ENCODE measurements at places on chromosomes 5 and 9.

DNA sequence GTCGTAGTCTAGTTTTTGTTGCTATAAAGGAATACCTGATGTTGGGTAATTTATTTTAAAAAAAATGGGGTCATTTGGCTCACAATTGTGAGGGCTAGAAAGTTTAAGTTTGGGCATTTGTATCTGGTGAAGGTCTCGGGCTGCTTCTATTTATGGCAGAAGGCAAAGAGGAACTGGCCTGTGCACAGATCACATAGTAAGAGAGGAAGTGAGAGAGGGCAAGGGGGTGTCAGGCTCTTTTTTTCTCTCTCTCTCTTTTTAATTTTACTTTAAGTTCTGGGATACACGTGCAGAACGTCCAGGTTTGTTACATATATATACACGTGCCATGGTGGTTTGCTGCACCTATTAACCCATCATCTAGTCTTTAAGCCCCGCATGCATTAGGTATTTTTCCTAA is 453.3 kb downstream of the DIRAS2 start:
- DNase-seq: no peak

DNA sequence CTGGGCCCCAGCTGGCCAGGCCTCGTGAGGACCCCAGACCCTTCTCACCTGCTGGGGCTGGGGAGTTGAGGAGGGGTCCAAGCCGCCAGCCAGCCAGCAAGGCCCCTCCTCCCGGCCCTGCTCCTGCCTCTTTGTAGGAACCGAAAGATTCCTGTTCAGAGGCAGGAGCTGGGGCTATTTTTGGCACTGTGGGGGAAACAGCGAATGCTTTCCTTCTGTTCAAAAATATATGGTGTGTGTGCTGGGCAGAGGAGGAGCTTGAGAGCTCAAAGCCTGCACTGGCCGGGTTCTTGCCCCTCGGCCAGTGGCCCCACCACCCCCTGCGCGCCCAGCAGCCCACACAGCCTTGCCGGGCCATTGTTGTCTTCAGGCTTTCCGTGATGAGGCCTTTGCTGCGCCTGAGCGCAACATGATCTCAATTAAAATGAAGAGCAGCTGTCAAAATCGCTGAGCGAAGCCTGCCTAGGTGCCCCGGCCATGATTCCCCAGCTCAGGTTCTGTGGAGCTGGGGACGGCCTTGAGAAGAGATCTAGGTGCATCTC is 13.4 kb downstream of the NCS1 start:
- no peak for DNase-seq

DNA sequence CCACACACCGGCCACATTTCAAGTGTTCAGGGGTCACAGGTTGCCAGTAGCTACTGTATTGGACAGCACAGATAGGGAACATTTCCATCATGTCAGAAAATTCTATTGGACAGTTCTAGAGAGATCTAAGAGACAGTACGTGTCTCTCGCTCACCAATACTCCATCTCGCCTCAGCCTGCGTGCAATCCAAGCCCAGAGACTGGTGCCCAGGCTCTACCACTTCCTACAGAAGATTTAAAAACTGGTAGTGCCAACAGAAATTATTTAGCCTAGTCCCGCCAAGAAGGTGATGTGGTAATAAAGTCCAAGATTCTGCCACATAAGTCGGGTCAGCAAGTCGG is 390 bp upstream of the SNX2 start:
- DNase-seq: no peak

- DNase-seq: no peak
Observed at GRCh38 chr9:130672466-130672865, 8.1 kb downstream of the PRDM12 start.

DNA sequence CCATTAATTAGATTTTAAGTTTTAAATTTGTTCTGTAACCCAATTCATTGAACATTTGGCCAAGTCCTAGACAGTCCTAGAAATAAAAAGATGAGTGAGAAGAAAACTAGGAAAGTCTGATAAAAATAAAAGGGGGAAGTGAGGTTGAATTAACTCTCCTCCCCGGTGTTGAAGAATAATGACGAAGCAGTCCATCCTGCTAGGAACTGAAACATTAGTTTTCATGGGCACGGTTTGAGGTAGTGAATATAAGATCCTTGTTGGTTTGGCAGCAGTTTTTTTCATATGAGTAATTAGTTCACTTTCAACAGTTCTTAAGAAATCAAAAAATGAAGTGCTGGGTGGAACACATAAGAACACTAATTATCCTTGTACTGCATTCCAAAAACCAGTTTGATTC is 103.1 kb downstream of the MTREX start:
- no peak for DNase-seq

DNA sequence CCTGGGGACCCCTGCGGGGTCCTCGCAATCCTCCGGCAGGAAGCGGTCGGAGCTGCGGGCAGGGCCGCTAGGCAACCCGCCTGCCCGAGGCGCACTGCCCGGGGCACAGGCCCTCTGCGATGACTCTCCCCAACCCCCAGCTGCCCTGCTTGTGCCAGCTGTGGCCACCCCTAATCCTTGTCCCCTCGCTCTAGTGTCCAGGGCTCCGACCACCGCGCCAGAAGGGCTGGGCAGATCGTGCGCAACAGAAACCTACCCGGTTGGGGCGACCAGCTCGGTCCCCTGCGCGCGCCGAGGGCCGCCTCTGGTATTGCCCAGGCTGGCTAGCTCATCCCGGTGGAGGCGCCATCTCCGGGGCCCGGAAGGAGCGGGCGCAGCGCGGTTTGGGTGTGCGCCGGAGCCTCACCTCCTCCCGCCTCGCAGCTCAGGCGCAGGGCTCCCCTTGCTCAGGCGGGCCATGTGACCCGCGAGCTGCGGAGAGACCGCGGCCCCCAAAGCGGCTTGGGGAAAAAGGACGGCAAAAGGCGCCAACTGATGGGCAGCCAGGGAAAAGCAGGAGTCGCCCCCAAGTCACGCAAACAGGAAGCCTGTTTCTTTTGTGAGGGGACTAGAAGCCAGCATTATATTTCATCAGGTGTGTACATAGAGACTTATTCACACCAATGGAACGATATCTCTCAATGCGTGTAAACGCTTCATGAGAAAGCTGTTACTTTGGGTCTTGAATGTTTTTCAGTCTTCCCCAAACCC is 46.8 kb upstream of the RNF20 start:
- DNase-seq: no peak

DNA sequence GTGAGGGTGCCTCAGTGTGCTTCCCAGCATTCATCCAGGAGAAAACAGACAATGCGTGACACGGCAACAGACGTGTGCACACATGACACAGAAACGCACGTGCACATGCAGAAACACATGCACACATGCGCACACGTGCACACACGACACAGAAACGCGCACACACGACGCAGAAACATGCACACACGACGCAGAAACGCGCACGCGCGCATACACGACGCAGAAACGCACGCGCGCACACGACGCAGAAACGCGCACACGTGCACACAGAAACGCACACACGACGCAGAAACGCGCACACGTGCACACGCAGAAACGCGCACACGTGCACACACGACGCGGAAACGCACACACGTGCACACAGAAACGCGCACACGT is 16.5 kb downstream of the TPPP start:
- DNase-seq: no peak

DNA sequence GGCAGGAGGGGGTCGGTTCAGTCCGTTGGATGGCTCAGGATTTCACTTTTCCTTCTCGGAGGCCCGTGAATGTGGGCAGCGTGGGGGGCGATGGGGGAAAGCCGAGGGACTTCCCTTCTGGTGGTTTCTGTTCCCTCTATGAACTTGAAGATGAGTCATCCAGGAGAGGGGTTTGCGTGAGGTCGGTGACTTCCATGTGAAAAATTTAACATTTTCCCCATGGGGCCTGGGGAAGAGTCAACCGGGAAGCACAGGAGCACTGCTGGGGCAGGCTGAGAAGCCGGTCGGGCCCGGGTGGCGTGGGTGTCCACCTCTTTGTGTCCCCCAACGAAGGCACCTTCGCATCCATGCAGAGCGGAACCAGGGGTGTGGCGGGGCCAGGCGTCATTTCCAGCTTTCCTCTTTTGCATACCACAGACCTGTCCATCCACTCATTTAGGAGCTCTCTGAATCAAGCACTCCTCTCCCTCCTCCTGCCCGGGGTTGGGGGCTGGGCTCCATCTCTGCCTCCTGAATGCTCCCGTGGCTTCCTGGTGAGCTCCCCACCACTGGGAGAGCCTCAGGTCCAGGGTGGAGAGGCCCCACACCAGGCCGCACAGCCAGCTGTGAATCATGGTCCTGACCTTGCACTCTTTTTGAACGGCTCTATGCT is 68.4 kb downstream of the ANKRD33B start:
- DNase-seq: peak; percentile 12

DNA sequence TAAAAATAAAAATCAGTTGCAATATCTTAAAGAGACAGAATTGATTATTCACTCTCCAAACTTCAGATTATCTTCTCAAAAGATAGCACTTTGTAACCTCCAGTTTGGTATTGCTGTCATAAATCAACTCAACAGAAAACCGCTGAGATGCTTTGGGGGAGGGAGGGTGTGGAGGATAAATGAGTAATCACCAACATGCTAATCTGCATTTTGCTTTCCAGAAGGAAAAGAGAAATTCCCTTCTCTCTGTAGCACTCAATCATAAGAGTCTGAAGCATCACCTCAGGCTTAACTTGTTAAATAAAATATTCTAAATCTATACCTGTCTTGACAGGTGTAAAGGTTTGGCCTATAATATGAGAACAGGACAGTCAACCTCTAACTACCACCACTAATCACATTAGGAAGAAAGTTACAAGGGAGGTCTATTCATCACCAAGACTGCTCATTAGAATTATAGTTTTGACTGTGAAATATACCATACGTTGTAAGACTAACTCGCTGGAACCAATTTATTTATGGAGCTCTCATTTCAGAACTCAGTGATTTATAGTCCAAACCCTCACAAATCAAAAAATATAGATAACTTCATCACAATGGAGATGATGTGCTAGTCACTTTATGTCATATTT is 89.0 kb downstream of the PIK3R1 start:
- no peak for DNase-seq

DNA sequence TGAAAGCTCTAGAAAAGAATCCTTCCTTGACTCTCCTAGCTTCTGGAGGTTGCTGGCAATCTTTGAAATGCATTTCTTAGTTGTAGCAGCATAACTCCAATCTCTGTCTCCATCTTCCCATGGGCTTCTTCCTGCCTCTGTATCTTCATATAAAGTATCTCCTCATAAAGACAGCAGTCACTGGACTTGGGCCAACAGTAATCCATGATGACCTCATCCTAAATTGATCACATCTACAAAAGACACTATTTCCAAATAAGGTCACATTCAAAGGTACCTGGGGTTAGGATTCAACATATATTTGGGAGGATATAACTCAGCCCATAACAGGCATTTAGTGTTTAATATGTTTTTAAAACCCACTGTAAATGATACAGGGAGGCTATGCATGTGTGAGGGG is 123.3 kb downstream of the MLLT3 start:
- DNase-seq: no peak

GRCh38 chr5:174607916-174608315 is 116.5 kb upstream of the MSX2 start:
- DNase-seq: no peak

DNA sequence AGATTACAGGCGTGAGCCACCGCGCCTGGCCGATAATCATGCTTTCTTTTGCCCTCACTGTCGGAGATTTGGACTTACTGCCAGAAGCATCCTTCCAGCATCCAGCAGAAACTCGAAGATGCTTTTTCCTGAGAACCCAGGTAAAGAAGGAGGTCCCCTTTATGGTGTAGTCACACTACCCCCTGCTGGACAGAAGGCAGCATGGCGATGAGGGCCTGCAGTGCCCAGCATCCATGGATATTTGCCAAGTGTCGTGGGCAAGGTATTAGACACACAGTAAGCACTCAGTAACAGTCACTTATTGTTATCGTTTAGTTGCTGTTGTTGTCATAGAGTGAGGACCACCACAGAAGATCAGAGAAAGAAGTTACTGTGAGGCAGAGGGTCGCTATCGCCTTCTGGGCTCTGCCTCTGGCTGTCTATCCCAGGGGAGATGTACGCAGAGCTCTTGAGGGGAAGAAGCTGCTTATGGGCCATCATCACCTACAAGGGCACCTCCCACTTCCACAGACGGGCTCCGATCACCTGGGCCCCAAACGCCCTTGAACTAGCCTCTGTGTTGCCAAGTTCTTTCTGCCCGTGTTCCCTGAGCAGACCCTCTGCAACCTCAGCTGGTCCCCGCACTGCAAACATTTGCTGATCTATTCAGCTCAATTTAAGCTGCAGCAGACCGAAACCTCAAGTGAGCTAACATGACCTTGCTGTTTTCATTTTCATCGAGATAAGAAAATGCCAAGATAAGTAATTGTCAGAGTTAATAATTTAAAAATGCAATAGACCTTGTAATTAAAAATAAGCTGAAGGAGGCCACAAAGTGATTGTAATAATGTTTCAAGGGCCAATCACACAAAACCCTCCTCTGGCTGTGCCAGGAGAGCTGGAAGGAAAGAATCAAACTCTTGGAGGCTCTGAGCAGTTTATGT is 23.9 kb downstream of the C5orf15 start:
- DNase-seq: peak; percentile 37

DNA sequence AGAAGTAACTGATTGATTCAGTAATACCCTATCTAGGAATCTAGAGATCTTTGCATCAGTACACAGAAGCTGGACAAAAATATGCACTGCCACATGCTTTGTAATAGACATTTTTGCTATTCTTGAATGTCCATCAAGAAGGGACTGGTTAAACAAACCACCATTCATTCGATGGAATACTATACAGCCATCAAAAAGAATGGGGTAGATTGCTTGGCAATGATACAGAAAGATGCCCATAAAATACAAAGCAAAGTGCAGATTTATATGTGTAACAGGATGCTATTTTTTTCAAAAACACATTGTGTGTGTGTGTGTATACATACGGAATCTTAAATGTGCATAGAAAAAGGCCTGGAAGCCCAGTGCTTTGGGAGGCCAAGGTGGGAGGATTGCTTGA is 7.6 kb downstream of the TNIP1 start:
- no peak for DNase-seq

GRCh38 chr9:37405350-37405749 is 17.1 kb upstream of the GRHPR start:
- DNase-seq: no peak

- DNase-seq: no peak
Observed at GRCh38 chr5:78264600-78264999, 29.9 kb downstream of the AP3B1 start.
